ENCODE measurements at places on chromosomes 1 and 21. TPM values are rescaled to one million over a fixed set of nuclear protein-coding genes. Genes with fewer than 3 reads are reported as not detected.

Gene LEFTY2
- under 0.01 TPM for total RNA-seq

Gene NR5A2
- 35.0 TPM for total RNA-seq

Gene ARHGEF16
- total RNA-seq: 0.09 TPM

Gene RGS4
- total RNA-seq: 578 TPM

Gene SPATA21
- total RNA-seq: not detected

Gene MOB3C
- total RNA-seq: 8.7 TPM

Gene NBPF3
- 10.4 TPM for total RNA-seq

Gene HSPB7
- total RNA-seq: 0.38 TPM
